SJSA1 (cell line): ENCODE measurements at places on chromosomes 1 and 21. TPM values are rescaled to one million over a fixed set of nuclear protein-coding genes. Genes with fewer than 3 reads are reported as not detected.

GRCh38 chr1:217895841-217896240, 264.7 kb downstream of the SPATA17 start:
- DNase-seq = no peak

GRCh38 chr1:9792156-9793042, 31.4 kb downstream of the CLSTN1 start:
- DNase-seq = no peak

- no peak for DNase-seq
These were observed 110.9 kb upstream of the IFFO2 start for GRCh38 chr1:19067182-19067911.

The PHLDA3 gene
- total RNA-seq = 36.7 and 75.0 TPM in 2 replicates

DNA sequence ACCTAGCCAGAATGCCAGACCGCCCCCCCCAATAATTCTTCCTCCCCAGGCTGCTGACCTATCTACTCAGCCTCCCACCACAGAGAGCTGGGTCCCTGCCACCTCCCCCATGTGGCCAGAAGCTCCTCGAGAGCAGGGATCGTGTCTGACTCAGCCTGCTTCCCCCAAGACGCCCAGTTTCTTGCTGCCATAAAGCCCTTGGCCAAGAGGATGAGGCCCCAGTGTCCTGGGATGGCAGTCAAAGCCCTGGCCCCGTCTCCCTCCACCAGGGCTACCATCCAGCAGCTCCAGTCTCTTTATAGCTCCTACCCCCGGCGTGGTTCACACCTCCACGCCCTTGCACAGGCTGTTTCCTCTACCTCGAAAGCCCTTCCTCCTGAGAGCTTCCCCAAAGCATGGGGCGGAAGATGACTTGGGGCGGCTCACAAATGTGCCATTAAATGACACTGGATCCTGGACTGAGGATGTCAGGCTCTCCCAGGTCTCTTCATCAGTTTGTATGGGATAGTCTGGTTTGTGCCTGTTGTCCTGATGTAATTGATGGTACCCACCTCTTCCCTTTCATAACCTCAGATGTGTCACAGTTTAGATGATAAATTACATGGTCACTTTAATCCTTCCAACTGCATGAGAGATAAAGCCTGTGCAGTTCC, 13.2 kb downstream of the ADGRB2 start:
- DNase-seq = no peak

- no peak for DNase-seq
These were observed 22.6 kb downstream of the STX12 start for GRCh38 chr1:27795601-27796000.

DNA sequence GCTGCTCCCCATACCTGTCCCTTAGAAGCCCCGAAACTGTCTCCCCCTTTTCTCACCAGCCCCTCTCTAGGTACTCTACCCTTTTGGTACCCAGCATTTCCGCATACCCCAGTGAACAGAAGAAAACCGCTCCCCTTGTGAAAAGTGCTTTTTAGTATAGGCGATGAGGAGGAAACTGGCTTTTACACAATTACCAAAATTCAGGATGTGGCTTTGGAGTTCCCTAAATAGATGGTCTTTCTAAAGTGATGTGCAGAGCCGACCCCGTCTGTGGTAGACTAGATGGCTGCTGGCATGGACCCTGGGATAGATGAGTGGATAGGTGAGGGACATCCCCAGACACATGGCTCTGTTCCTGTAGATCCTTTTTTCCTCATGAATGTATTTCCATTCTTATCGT, 2.6 kb upstream of the PER3 start:
- no peak for DNase-seq

The ATP1A2 gene
- total RNA-seq = 1.2 TPM in 1 of 2 replicates, not detected in the other

DNA sequence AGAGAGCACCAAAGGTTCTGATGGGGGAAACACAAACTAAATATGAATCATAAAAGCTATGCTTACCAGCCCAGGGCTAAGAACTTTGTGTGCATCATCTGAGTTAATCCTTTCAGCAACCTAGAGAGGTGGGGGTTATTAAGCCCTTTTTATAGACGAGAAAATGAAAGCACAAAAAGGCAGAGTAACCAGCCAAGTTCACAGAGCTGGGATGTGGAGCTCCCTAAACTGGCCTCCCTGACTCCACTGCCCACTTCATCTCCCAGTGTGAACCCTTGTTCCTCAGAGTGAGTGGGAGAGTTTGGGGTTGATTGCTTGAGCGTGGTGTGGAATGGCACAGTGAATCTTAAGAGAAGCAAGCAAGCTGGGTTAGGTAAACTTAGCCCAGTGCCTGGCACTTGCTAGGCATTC, 10.8 kb upstream of the BCAR3 start:
- no peak for DNase-seq

The OPRD1 gene
- 0.03 and 0.05 TPM in 2 replicates for total RNA-seq

DNA sequence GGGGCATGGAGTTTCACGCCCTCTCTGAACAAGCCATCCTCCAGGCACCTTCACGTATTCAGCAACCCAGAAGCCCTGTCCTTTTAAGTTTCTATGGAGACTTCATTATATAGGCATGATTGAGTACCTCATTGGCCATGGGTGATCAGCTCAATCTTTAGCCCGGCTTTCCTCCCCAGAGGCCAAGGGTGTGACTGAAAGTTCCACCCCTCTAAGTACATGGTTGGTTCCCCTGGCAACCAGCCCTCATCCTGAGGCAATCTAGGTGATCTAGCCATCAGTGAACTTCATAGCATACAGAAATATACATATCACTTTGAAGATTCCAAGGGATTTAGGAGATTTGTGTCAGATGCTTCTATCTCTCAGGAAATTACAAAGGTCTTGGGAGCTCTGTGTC, 21.3 kb upstream of the DHX9 start:
- DNase-seq = no peak

The PTAFR gene
- 0.47 and 0.74 TPM in 2 replicates for total RNA-seq

GRCh38 chr1:237562242-237562823, 328.4 kb downstream of the ZP4 start:
- no peak for DNase-seq

The ARHGAP29 gene
- 20.5 and 20.6 TPM in 2 replicates for total RNA-seq

GRCh38 chr1:28143496-28144202, 32.8 kb downstream of the PTAFR start:
- no peak for DNase-seq

The LMOD1 gene
- total RNA-seq = 6.4 and 8.1 TPM in 2 replicates

GRCh38 chr1:165117482-165117881, 239.0 kb downstream of the LMX1A start:
- DNase-seq = no peak

DNA sequence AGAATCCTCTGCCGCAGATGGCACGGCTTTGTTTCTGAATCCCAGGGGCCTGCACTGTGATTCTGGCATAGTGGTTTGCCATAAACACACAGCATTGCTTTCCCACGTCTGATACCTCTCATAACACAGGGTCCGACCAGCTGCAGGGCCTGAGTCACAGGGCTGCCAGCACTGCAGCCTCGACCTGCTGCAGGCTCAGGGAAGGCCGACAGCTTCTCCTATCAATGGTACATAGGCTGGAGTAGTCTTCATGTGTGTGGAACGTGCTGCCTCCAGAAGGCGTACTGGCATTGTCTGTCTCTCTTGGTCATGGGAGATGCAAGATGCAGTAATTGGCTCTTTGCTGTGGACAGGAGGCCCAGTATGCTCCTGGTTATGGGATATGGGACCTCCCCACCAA, 53.5 kb upstream of the PDE9A start:
- DNase-seq = no peak

The DIRAS3 gene
- total RNA-seq = 1.1 and 3.0 TPM in 2 replicates

The EIF4G3 gene
- 23.5 and 30.2 TPM in 2 replicates for total RNA-seq

DNA sequence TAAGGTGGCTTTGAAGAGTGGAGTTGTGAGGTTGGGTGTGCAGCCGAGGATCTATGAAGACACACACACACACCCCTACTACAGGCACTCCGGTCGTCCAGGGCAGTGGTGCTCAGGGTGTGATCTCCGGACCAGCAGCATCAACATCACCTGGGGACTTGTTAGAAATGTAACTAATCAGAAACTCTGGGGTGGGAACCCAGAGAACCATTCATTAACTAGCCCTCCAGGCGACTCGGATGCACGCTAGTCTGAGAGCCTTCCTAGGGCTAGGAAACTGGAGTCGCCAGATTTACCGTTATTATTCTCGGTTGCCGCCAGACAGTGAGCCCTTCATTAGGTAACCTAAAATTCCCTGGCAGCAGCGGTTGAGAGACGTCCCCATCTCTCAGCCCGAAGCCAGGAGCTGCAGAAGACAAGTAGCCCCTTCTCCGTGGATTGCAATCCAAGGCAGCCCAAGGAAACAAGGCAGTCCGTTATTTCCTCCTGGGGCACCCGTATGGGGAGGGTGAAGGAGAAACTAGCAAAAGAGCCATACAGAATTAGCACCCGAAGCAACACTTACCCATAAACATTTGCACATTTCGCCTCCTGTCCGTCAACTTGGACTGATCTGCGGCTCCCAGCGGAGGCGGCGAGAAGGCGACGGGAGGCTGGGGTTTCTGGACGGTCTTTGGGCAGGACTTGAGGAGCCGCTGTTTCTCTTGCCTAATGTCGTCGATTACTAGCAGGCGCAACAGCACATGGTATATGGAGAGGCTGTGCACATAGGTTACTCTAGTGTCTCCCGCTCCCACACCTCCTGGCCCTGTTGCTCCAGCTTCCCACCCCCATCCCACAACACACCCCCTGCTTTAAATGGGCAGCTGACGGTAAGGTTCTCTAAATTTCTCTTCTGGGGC, 2.9 kb upstream of the CCN1 start:
- DNase-seq = no peak

GRCh38 chr1:90291431-90292216, 296.7 kb downstream of the ZNF326 start:
- no peak for DNase-seq

DNA sequence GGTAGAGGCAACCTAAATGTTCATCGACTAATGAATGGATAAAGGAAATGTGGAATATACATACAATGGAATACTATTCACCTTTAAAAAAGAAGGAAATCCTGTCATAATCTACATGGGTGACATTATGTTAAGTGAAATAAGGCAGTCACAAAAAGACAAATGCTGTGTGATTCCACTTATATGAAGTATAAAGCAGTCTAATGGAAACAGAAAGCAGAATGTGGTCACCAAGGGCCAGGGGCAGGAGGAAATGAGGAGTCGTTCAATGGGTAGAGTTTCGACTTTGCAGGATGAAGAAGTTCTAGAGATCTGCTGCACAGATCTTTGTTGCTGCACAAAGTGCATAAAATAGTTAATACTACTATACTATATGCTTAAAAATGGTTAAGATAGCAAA, 7.8 kb downstream of the DIPK1A start:
- no peak for DNase-seq

The CYP4Z1 gene
- not detected in 2 replicates for total RNA-seq

- DNase-seq = no peak
These were observed 17.6 kb downstream of the ACADM start for GRCh38 chr1:75742047-75742625.

DNA sequence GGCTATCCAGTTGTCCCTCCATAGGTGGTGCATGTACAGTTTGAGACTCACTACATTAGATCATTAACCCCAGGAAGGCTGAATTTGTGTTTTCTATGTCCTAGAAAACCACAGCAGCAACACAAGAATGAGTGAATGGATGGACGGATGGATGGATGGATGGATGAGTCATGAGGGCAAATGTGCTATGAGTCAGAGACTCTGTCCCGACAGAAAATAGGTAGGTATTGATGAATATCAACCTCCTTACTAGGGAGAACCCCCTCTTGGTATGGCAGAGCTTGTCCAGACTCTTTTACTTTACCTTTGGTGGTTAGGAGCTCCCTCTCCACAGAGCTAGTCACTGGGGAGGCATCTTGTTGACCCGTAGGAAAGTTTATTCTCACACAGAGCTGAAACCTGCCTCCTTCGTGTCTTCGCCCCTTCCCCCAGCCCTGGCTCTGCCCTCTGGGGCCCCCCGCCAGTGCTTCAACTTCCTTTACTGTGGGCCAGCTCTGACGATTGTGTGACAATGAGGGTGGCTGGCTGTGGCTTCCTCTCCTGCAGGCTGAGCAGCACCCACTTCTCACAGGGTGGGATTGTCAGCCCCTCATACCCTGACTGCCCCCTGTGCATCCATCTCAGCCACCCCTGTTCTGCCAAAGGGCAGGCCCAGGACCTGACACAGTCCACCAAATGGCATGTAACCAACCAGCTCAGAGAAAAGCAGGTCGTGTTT, 145.2 kb downstream of the FOXD2 start:
- DNase-seq = peak; percentile 29

GRCh38 chr1:247440001-247440620, 17.8 kb downstream of the OR2B11 start:
- DNase-seq = no peak

The CNKSR1 gene
- 0.50 TPM in 1 of 2 replicates, not detected in the other for total RNA-seq

DNA sequence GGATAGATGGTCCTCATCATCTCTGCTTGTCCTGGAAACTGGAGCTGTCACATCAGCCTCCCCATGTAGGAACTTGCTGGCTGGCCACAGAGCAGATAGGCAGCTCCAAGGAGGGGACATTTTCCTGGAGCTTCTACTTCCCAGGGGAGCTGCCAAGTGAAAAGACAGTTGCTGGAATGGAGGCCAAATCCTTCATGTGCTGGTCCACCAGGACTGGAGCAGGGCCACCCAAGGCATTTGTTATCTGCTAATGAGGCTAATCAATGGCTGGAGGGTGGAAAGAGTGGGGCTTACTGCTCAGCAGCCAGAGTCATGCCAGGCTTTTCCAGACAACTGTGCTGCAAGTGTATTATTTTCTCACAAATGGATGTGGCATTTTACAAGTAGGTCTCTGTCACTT, 22.5 kb downstream of the KAZN start:
- DNase-seq = no peak

The OR14K1 gene
- total RNA-seq = not detected in 2 replicates

The WLS gene
- 18.6 and 26.7 TPM in 2 replicates for total RNA-seq

DNA sequence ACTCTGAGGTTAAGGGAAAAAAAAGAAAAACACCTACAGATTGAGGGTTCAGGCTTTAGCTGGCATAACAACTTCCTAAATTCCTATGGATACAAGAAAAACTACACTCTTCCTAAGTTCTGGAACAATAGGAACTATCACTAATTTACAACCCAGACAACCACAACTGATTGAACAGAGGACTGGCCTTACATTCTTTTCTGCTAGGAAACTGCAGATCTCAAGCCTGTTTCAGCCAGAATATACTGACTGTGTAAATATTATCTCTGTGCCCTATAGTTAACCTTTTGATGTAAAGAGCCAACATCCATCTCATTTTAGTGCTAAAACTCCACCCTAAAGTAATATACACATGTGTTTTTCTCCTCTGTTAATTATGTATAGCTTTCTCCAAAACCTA, 1186.5 kb upstream of the TMPRSS15 start:
- DNase-seq = no peak

- DNase-seq = no peak
These were observed 3.9 kb upstream of the WNT2B start for GRCh38 chr1:112504661-112505399.

GRCh38 chr21:38181096-38181495, 75.7 kb upstream of the KCNJ15 start:
- DNase-seq = no peak

- no peak for DNase-seq
These were observed 371.3 kb downstream of the PBX1 start for GRCh38 chr1:164930241-164930640.

DNA sequence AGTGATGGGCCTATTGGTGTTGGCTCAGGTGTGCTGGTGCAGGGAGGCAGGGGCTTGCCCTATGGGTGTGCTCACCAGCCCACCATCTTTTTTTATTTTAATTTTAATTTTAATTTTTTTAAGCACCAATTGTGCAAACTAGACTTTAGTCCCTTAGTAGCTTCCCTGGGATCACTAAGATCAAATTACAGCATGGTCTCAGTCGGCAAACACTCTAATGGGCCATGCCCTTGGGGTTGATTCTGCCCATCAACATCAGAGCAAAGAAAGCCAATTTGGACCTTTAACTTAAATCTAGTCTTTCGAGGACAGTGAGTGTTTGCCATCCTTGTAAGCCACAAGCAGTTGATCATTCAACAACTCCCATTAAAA, 64.7 kb upstream of the KCNE2 start:
- DNase-seq = no peak
